ENCODE measurements at places on chromosomes 3 and 15. TPM values are rescaled to one million over a fixed set of nuclear protein-coding genes. Genes with fewer than 3 reads are reported as not detected.

The B3GALNT1 gene
- total RNA-seq: 0.08 TPM

The PRTG gene
- 8.2 TPM for total RNA-seq

The ZPLD1 gene
- total RNA-seq: not detected

The RLBP1 gene
- total RNA-seq: not detected

The FGF7 gene
- not detected for total RNA-seq

The ZBED2 gene
- total RNA-seq: 0.36 TPM

The UBA3 gene
- total RNA-seq: 24.1 TPM

The KLHL6 gene
- not detected for total RNA-seq

The CYP8B1 gene
- not detected for total RNA-seq

The MAP1A gene
- total RNA-seq: 0.83 TPM

The GOLGA6D gene
- total RNA-seq: not detected

The CLDN18 gene
- not detected for total RNA-seq

The CDHR4 gene
- 0.53 TPM for total RNA-seq

The ACTRT3 gene
- 2.8 TPM for total RNA-seq

The SLCO2A1 gene
- 0.07 TPM for total RNA-seq

The LIPH gene
- 8.1 TPM for total RNA-seq

The ZNF660 gene
- total RNA-seq: not detected

The ANKDD1A gene
- 1.9 TPM for total RNA-seq

The LMAN1L gene
- not detected for total RNA-seq

The HIGD2B gene
- total RNA-seq: not detected

The DLEC1 gene
- 0.06 TPM for total RNA-seq

The OCA2 gene
- 0.09 TPM for total RNA-seq

The SAMMSON gene
- total RNA-seq: not detected

The GATA2 gene
- total RNA-seq: 4.1 TPM

The SNTN gene
- total RNA-seq: not detected

The ATP13A4 gene
- total RNA-seq: not detected

The ALPK3 gene
- 0.03 TPM for total RNA-seq

The GPR62 gene
- not detected for total RNA-seq

The PROS1 gene
- total RNA-seq: 7.6 TPM

The FAM81A gene
- 14.6 TPM for total RNA-seq

The ZNF80 gene
- total RNA-seq: not detected

The TTLL13 gene
- 0.48 TPM for total RNA-seq

The PRKAR2A gene
- total RNA-seq: 18.3 TPM
